ENCODE measurements at places on chromosomes 1 and 21.

DNA sequence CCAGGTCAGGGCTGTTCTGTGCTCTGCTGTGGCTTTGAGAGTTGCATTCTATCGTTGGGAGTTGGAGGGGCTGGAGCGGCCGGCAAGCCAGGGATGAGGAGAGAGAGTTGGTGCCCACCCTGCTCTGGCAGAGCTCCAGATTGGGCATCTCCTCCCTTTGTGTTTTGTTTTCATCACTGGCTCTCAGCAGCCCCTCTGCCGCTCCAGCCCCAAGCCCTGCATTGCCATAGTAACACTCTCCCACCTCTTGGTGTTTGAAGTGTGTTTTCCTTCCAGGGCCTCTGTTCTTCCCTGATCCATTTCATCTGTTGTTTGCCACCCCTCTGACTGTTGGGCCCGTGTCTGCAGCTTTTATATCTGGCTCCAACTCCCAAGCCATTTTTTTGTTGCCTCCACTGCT is 152.7 kb downstream of the URB2 start:
- DNase-seq = no peak

DNA sequence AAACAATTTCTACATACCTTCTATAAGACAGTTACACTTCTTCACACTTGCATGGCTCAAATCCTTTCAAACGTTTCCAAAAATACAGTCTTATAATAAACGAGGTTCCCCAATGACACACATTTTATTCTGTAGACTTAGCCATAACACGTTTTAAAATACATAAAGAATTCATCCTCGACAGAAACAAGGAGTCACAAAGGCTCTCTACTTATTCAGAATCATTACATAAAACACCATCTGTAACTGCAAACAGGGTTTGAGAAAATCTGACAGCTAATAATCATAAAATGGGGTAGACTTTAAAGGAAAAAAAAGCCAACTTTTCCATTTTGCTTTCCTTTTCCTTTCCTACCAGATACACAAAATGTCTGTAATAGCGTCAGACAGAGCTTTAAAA is 1.8 kb downstream of the PIK3R3 start:
- no peak for DNase-seq

DNA sequence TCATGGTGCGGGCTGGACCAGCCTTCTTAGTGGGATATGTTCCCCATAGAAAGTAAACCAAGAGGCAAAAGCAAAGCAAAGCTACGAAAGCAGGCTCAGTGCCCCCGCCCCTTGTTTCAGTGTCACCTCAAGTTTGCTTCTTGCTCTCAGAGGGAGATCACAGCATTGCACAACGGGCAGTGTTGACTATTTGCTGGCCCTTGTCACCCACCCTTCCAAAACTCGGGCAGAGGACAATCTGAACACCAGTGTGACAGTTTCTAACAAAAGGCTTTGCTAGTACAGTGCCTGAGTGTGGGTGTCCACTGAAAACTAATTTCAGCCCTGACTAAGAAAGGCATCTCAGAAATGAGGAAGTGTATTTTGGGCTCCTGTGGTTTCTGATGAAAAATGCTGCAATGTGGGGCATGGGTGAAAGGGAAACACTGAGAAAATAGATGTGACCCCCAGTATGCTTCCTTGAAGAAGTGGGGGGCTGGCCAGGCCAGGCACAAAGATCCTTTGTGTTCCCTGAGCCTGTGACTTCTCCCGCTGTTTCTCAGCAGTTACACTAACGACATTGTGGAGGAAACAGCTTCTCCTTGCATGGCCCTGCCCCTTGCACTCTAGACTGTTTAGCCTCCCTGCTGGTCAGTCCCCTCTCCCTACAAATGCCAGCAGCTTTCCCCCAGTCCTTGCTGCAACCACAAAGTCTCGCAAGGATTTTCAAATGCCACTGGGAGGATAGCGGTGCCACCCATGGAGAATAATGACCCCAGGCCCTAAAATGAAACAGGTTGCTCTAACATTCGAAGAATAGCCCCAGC is 33.3 kb upstream of the KCNE1 start:
- DNase-seq = no peak

- DNase-seq = no peak
Observed at GRCh38 chr1:194477908-194478307, 1291.5 kb upstream of the B3GALT2 start.

DNA sequence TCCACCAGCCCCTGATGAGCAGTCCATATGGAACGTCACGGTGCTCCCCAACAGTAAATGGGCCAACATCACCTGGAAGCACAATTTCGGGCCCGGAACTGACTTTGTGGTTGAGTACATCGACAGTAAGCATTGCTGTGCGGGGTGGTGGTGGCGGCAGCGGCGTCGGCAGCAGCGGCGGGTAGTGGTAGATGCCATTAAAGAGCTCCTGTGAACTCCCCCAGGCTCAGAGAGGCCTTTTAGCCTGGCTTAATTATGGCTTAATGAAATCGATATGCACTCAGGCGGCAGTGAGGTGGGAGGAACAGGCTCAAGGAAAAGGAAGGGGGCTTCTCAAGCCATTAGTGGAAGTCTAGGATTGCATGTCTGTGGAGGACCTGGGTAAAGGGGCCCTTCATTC is 41.9 kb upstream of the CNTN2 start:
- DNase-seq = no peak

- no peak for DNase-seq
Observed at GRCh38 chr1:15455522-15455921, 1.0 kb upstream of the CELA2A start.

GRCh38 chr1:177708406-177708805 is 261.5 kb downstream of the SEC16B start:
- no peak for DNase-seq

- no peak for DNase-seq
Observed at GRCh38 chr1:185676969-185677368, 57.2 kb upstream of the HMCN1 start.

- no peak for DNase-seq
Observed at GRCh38 chr1:151237678-151238466, 16.7 kb upstream of the PSMD4 start.

GRCh38 chr1:6033986-6034749 is 11.5 kb upstream of the KCNAB2 start:
- DNase-seq = no peak

All from activated CD4-positive, CD25-positive, alpha-beta regulatory T cell (primary cell).